Fibroblast of lung (primary cell): ENCODE measurements at places on chromosomes 1 and 21. TPM values are rescaled to one million over a fixed set of nuclear protein-coding genes. Genes with fewer than 3 reads are reported as not detected.

The SLC2A5 gene
- total RNA-seq, result 0.77 and 0.83 TPM in 2 replicates

The HSD11B1 gene
- 20.3 and 31.5 TPM in 2 replicates for total RNA-seq

The CD5L gene
- total RNA-seq, result not detected in 2 replicates

The ATP1A4 gene
- 0.26 TPM in 1 of 2 replicates, not detected in the other for total RNA-seq

The GAS5 gene
- 502 and 1,016 TPM in 2 replicates for total RNA-seq

The TBX19 gene
- total RNA-seq, result 0.26 and 1.2 TPM in 2 replicates

The GPN2 gene
- 9.0 and 12.2 TPM in 2 replicates for total RNA-seq

The IL12RB2 gene
- total RNA-seq, result not detected in 2 replicates

The MAEL gene
- not detected in 2 replicates for total RNA-seq

The CELA3A gene
- total RNA-seq, result not detected in 2 replicates

The BMP8A gene
- 0.26 and 0.33 TPM in 2 replicates for total RNA-seq

The SPRR4 gene
- not detected in 2 replicates for total RNA-seq

The RPL5 gene
- total RNA-seq, result 1,198 and 2,039 TPM in 2 replicates

The DENND2D gene
- total RNA-seq, result 15.7 and 19.5 TPM in 2 replicates

The FAM177B gene
- not detected in 2 replicates for total RNA-seq

The SLC6A17 gene
- total RNA-seq, result under 0.01 TPM in 1 of 2 replicates, not detected in the other

The BCAN gene
- total RNA-seq, result under 0.01 TPM in 1 of 2 replicates, not detected in the other

The CSF3R gene
- under 0.01 and 0.51 TPM in 2 replicates for total RNA-seq

The FCAMR gene
- total RNA-seq, result not detected in 2 replicates
